ENCODE measurements at places on chromosomes 12 and 14.

GRCh38 chr12:99284161-99284560 lies 363.4 kb upstream of the GARIN6 start:
- DNase-seq: no peak

- no peak for DNase-seq
Measured at GRCh38 chr12:104651811-104652210, 195.1 kb downstream of the CHST11 start.

DNA sequence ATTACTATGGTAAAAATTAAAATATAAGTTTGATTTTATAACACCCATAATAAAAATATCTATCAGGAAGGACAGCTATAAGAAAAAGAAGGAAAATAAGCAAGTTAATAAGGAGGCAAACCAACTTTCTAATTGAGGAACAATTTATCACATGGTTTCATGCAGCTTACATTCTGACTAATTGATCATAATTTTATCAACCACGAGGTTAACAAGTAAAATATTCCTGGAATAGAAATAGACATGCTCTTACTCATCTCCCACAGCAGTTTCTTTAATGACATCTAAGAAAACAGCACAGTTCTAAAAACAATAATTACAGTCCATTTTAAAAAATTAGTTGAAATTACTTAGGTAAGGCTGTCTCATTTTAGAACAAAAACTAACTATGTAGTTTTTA lies 130.8 kb upstream of the KRR1 start:
- DNase-seq: no peak

DNA sequence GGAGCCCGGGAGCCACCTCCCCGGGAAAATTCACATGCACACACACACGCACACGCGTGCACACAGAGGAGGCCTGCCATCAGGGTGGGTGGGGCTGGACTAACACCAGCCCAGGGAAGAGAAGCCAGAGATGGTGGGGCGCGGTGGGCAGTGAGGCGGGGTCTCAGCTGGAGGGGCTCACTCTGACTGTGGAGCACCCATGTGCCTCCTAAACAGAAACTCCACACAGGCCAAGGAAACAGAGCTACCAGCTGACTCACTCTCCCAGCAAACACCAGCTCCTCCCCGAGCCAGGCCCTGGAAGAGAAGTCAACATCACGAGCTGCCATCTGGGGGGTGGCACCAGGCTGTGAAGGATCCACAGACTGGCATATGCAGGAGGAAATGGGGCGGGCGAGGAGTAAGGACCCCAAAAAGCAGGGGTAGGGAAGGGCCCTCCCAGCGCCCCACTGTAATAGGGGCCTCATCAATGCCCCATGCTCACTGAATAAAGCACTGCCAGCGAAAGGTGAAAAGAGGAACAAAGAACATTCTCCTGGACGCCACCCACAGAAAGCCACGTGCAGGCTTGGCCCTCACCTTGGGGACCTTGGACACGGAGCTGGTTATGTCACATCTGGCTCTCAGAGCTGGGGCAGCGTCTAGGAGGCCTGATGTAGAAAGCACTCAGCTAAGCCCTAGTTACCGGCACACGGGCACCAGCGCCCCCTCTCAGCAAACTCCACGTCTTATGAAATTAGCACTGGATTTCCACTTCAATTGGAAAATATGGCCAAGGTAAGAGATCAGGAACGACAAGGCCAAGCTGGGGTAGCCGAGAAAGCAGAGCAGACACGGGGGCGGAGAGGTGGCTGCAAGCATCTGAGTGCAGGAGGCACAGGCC lies 8.4 kb upstream of the INF2 start:
- no peak for DNase-seq

DNA sequence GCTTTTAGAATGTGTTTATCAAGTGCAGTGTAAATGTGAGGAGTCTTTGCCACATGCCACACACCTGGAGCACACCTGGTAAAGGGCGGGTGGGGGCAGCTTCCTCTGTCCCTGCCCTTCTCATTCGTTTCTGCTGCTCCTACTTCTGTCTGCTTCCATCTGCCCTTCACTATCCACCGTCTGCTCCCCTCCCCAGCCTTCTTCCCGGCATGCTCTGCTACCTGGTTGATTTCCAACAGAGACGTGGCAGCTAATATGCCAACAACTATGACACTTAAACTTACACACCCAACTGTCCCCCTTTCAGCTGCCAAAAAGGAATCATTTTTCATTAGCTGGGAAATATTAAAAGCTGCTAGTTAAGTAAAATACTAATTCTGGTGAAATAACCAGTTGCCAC lies 9.1 kb upstream of the CARMIL3 start:
- DNase-seq: no peak

Measured in stimulated activated CD4-positive, alpha-beta T cell treated with anti-CD3 and anti-CD28 coated beads, Interleukin-1b, Interleukin-23, amount 100 ng/mL, for 4 hours (primary cell).